GM10248 (cell line): ENCODE measurements at places on chromosomes 16 and 17.

DNA sequence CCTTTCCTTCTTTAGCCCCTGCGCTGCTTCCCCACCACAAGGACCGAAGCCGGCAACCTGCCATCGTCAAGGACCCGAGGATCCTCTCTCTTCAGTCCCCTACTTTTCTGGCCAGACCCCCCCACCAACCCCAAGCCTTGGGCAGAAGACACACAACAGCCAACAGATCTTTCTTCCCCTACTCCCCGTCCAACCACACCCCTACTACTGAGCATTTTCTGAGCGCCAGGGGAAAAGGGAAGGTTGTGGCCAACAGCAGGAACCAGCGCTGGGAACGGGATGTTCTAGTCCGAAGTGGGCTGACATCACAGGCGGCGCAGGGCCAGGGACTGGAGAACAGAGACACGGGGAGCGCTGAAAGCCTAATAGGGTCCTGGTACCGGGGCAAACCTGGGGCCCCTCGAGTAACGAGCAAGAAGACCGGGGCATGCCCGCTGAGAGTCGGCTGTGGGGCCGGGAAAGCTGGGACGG, 528 bp downstream of the PER1 start:
- no peak for DNase-seq

- DNase-seq, result no peak
Measured at GRCh38 chr16:20001856-20002707, 71.6 kb downstream of the GPR139 start.

- DNase-seq, result no peak
Measured at GRCh38 chr16:64751906-64752305, 370.0 kb downstream of the CDH11 start.

GRCh38 chr17:68539548-68540467, 27.6 kb downstream of the PRKAR1A start:
- DNase-seq, result no peak

DNA sequence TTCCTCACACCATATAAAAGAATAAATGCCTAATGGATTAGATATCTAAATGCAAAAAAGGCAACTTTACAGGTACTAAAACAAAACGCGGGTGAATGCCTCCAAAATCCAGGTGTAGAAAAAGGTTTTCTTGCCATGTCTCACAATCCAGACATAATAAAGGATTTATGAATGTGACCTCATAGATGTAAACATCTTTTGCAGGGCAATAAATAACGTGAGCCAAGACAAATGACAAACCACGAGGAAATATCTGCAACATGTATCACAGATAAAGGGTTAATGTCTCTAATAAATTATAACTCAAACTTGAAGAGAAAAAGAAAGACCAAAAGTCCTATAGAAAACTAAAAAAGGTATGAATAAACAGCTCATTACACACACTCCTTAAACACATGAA, 180.7 kb downstream of the PARN start:
- no peak for DNase-seq

DNA sequence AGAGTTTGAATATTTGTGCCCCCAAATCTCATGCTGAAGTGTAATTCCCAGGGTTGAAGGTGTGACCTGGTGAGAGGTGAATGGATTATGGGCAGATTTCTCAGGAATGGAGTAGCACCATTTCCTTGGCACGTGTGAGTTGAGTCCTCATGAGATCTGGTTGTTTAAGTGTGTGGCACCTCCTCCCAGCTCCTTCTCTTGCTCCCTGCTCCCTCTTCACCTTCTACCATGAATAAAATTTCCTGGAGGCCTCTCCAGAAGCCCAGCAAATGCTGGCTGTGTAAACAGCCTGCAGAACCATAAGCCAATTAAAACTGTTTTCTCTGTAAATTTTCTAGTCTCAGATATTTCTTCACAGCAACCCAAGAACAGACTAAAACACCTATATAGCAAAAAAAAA, 12.6 kb upstream of the APOH start:
- no peak for DNase-seq

- no peak for DNase-seq
Measured at GRCh38 chr17:34579979-34580684, 750 bp downstream of the TMEM132E start.

DNA sequence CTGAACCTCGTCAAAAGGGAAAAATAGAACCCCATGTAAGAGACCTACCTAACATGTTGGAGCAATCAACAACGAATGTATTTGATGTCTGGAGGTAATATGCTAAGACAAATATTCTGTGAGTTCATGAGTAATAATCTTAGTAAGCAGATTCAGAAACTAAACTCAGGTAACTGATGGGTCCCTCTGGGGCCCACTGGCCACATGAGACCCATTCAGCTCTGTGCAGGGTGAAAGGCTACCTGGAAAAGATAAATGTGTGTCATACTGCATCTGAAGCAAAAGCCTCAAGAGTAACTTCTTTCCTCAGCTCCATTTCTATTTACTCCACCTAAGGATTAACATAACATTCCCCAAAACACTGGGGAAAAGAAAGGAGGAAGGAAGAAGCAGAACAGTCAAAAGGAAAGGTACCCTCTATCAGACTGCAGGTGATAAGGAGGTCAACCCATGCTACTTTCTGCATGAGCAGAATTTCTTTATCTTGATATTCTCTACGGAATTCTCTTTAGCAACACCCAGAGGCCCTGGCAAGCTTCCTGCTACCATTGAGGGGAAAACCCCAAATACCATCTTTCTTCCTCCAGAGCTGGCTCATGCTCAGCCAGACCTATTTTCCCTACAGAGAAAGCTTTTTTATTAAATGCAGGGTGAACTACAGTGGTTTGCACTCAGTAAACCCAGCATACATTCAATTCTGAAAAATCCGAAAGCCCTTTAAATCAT, 37.7 kb upstream of the ABCA6 start:
- DNase-seq, result no peak

DNA sequence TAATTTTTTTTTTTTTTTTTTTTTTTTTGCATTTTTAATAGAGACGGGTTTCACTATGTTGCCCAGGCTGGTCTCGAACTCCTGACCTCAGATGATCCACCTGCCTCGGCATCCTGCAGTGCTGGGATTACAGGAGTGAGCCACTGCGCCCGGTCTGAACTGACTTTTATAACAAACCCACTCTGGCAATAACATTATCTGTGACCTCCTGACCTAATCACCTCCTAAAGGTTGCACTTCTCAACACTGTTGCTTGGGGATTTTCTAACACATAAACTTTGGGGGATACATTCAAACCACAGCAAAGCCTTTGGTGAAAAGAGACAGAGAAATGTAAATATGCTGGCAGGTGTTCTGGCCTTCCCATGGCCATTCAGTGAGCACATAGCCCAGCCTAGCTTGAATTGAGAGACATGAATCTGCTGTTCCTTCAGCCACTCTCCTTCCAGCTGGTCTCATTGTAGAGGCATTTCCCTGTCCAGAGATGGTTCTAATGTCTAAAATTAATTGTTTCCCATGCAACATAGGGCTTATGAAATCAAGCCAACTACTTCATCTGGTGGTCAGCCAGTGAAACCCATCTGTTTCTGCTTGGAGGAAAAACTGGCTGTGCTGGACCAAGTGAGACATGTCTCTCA, 28.3 kb downstream of the LYRM1 start:
- peak; percentile 29 for DNase-seq

DNA sequence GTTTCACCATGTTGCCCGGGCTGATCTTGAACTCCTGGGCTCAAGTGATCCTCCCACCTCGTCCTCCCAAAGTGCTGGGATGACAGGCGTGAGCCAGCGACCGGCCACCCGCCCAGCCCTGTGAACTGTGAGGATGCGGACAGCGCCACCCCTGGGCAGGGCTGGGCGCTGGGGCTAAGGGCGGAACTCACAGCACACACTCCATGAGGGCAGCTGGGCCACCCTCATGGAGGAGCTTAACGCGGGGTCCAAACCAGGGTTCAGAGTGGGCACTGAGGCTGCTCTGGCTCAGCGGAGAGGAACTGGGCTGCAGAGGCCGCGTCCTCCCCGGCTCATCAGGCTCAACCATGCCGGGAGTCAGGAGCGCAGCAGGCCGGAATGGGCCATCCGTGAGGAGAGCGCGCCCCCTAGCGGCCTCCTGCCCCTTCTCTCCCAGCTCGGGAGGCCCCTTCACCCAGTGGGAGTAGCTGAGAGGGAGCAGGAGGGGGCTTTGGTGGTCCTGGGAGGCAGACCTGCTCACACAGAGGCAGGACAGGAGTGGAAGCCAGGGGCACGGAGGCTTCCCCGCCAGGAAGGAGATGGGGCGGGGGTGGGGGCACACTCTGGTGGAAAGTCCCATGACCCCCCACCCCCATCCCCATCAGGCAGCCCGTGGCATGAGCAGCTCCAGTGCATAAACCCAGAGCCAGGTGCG, 13.8 kb downstream of the CORO7 start:
- peak; percentile 90 for DNase-seq

DNA sequence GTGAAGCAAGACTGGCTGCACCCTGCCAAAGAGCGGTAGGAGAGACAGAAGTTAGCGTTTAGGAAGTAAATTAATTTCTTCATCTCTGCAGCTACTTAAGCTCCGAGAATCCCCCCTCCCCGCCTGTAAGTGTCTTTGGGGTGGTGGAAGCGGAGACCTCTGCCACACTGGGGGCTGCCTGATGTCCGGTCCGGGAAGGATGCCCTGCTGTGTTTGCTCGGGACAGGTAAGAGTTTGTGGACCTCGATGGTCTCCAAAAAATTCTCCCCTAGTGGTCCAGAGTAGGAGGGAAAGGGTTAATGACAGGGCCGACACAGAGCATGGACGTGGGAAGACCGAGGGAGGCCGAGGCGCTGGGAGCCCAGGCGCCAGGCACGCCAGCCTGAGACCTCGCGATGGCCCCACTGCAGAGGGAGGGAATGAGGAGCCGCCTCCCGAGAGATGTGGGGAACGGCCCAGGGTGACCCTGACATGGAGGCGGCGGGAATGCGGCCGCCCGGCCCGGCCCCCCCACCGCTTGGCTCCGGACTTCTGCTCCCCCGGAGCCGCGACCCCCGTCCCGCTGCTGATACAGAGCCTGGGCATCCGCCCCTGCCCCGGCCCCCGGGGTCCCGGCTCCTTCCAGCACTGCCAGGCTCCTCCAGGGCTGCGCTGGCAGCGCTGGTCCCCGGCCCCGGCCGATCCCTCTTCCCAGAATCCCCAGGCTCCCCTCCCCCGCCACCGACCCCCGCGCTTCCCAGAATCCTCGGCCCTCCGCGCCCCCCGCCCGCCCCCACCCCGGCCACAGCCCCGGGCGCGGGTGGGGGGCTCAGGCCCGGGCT, 680 bp downstream of the ZNF629 start:
- DNase-seq, result no peak

GRCh38 chr17:47995241-47995935, 24.5 kb downstream of the CDK5RAP3 start:
- no peak for DNase-seq

- peak; percentile 71 for DNase-seq
Measured at GRCh38 chr16:10981697-10982216, 37.4 kb downstream of the CLEC16A start.
